SJCRH30 (cell line): ENCODE measurements at places on chromosomes 3 and 15. TPM values are rescaled to one million over a fixed set of nuclear protein-coding genes. Genes with fewer than 3 reads are reported as not detected.

The DPPA2 gene
- total RNA-seq = not detected in 2 replicates

The TRIM59 gene
- 39.1 and 39.9 TPM in 2 replicates for total RNA-seq

The HCN4 gene
- not detected in 2 replicates for total RNA-seq

The LIPH gene
- 0.04 TPM in 1 of 2 replicates, not detected in the other for total RNA-seq
